ENCODE measurements at places on chromosomes 7 and 10.

DNA sequence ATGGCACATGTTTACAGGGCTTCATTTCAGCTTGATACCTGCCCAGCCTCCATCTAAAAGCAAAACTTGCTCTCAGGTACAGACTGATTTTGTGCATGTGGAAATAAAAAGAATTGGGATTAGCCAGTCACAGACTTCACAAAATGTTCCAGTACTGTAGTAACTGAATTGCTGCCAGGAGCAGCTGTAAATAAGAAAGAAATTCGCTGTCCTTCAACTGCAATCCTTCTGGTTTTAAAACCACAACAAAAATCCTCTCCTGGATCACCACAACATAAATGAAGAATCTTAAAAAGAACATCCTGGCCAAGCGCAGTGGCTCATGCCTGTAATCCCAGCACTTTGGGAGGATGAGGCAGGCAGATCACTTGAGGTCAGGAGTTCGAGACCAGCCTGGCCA lies 3.9 kb upstream of the MIOS start:
- no peaks in the 10 kb centered on the region for H3K27me3 ChIP-seq
- H3K4me3 ChIP-seq, result no peak overlapping the region
- no peak for DNase-seq
- no peak overlapping the region for H3K27ac ChIP-seq
- H3K36me3 ChIP-seq, result no peaks in the 10 kb centered on the region
- peaks cover 3% of the 10 kb centered on the region for H3K4me1 ChIP-seq

DNA sequence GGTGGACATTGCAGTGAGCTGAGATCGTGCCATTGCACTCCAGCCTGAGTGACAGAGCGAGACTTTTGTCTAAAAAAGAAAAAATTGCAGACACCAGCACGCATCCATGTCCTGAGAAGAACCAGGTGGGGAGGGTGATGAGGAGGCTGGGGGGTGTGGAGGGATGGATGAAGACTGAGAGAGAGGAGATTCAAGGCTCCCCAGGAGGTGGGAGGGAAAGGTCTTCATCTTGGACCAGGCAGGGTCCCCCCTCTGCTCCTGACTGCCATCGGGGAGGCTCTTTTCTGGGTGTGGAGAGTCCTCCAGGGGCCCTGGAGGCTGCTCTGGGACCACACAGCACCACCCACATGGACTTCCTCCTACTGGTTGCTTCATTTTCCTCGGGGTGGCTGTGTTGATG lies 1.5 kb downstream of the SCART1 start:
- no peak overlapping the region for H3K27ac ChIP-seq
- H3K4me1 ChIP-seq, result no peaks in the 10 kb centered on the region
- DNase-seq, result no peak
- H3K4me3 ChIP-seq, result no peak overlapping the region

GRCh38 chr10:77001206-77001605 lies 636.4 kb downstream of the KCNMA1 start:
- H3K4me3 ChIP-seq, result no peak overlapping the region
- no peak overlapping the region for H3K27ac ChIP-seq
- H3K36me3 ChIP-seq, result no peaks in the 10 kb centered on the region
- no peaks in the 10 kb centered on the region for H3K4me1 ChIP-seq

DNA sequence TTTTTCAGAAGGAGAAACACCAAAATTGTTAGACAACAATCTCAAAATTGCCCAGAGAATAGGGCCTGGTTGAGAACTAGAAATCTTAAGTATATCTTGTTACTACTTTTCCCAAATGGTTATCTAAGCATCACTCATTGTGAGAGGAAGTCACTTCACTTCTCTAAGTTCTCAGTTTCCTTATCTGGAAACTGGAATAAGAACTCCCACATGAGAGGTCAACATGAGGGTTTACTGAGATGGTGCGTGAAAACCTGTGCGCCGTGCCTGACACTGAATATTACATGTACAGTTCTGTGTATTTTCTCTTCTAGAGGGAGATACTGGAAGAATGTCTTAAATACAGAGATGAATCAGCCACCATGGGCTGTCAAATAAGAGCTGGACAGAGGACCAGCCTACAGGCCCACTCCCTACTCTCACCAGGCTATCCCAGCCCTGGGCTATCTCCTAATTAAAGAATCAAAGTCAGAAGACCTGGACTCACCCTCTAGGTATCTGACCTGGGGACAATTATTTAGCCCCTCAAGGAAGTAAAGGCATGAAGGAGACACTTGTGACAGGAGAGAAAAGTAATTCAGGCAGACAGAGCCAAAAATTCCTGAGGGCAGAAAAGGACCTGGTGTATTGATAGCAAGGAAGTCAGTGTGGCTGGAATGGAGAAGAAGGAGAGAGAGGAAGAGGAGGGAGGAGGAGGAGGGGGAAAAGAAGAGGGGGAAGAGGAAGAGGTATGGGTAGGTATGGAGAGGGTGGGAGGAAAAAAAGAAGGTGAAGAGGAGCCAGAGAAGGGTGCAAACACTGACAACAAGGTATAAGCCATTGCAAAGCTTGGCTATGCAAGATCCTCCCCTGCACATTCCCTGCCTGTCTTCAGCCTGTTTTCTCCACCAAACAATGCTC lies 44.9 kb downstream of the CCDC71L start:
- no peaks in the 10 kb centered on the region for H3K4me1 ChIP-seq
- no peak overlapping the region for H3K4me3 ChIP-seq
- DNase-seq, result no peak
- no peak overlapping the region for H3K27ac ChIP-seq
- no peaks in the 10 kb centered on the region for H3K27me3 ChIP-seq

DNA sequence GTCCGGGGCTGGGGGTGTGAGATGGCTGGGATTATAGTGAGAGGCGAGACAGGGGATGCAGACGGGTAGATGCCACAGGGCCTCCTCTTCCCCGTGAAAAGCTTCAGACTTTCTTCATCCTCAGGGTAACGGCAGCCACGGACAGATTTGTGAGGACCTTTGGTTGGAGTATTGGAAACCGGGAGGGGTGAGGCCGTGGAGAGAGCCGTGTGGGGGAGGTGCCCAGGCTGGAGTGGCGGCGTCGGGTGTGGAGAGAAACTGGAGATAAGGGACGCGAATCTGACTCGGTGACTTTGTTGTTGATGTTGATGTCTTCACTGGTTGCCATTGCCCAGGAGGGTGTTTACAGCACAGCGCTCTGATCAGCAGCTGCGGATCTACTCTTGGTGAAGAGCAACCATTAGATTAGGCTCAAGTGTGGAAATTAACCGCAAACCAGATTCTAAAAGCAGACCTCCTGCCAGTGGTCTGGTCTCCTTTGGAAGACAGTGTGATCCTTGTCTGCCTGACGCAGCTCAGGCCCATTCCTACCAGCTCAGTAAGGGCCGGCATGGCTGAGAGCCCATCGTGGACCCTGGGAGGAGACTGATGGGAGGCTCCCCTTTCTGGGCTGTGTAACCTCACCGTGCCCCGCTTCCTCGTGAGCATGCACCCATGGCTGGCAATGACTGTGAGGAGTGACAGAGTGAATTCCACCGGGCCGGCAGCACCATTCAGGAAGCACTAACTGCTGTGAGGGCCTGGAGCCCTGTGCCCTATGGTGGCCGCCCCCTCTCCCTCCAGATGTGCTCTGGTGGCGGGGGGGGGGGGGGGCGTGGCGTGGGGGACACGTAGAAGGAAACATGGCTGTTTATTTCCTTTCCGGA lies 90.3 kb downstream of the INPP5A start:
- no peak overlapping the region for H3K4me3 ChIP-seq
- peak; percentile 68 for DNase-seq
- no peaks in the 10 kb centered on the region for H3K36me3 ChIP-seq
- H3K27ac ChIP-seq, result peak overlapping the region; percentile 42
- H3K27me3 ChIP-seq, result no peaks in the 10 kb centered on the region
- H3K4me1 ChIP-seq, result peaks cover 51% of the 10 kb centered on the region

DNA sequence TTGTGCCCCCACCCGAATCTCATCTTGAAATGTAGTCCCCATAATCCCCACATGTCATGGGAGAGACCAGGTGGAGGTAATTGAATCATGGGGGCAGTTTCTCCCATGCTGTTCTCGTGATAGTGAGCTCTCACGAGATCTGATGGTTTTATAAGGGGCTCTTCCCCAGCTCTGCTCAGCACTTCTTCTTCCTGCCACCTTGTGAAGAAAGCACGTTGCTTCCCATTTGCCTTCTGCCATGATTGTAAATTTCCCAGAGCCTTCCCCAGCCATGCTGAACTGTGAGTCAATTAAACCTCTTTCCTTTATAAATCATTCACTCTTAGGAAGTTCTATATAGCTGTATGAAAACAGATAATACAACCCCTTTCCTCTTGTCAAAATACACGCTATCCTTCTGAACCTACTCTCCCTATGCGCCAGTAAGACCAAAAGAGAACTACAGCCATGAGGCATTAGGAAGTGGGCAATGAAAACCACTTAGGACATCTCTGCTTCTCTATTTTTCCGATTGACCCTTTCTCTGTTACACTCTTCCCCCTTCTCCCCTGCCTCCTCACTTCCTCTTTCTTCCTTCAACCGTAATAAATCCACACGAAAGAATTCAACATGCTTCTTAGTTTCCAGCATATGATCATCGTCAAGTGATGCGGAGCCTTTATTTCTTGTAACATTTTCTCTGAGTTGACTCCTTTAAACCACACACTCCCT lies 101.2 kb upstream of the WDR11 start:
- no peak for DNase-seq
- no peaks in the 10 kb centered on the region for H3K36me3 ChIP-seq
- no peaks in the 10 kb centered on the region for H3K27me3 ChIP-seq
- no peak overlapping the region for H3K27ac ChIP-seq

DNA sequence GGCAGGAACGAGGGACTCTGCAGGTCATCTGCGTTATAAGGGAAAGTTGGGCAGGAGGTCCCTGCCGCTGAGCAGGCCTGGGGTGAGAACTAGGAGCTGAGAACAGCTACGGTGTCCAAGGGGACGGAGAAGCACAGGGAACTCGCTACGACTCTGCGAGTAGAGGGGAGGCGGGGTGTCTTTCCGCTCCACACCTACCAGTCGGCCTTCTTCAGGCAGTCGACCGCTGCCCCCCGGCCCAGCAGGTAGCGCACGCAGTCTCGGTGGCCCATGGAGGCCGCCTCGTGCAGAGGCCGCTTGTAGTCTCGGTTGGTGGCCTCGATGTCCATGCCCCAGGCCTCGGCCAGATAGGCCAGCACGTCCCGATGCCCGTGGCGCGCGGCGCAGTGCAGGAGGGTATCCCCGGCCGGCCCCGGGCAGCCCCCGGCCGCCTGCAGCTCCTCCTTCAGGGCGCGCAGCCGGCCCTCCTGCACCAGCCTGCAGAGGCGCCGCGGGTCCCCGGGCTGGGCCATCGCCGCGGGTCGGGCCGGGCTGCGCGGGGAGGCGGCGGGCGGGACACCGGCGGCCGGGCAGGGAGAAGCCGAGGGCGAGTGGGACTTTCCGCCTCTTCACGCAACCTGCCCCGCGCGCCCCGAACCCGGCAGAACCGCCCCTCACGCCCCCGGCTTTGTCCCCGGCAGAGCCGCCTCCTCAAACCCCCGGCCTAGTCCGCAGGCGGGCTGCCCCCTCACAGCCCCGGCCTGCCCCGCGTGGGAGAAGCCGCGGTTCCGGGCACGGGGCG lies 660 bp downstream of the ANKRD16 start:
- H3K27ac ChIP-seq, result peak overlapping the region; percentile 81
- DNase-seq, result peak; percentile 74
- peak overlapping the region; percentile 97 for H3K4me3 ChIP-seq
- peaks cover 35% of the 10 kb centered on the region for H3K4me1 ChIP-seq
- H3K27me3 ChIP-seq, result no peaks in the 10 kb centered on the region
- H3K36me3 ChIP-seq, result peaks cover 26% of the 10 kb centered on the region
